Fibroblast of upper back skin (primary cell): ENCODE measurements at places on chromosomes 1 and 21.

- no peak for DNase-seq
These were observed 244.6 kb downstream of the TRABD2B start for GRCh38 chr1:47752559-47752958.

GRCh38 chr1:203640117-203640516 lies 13.5 kb downstream of the ATP2B4 start:
- no peak for DNase-seq

- DNase-seq = no peak
These were observed 39.8 kb upstream of the SYT2 start for GRCh38 chr1:202750024-202750423.

DNA sequence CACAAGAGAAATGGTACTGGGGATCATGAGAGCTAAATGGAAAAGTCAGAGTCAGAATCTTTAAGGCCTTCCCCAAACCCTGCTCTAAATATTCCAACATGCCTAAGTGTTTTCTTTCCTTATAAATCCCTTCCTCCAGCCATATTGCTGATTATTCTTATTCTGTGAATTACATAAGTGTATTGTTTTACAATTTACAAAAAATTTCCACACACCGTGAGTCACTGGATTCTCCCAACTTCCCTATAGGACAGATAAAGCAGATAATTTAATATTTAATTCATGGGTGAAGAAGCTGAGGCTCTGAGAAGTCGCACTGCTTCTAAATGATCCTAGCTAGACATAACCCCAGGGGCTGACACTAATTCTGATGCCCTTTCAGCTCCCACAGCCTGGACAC lies 243.3 kb upstream of the JUN start:
- DNase-seq = no peak

DNA sequence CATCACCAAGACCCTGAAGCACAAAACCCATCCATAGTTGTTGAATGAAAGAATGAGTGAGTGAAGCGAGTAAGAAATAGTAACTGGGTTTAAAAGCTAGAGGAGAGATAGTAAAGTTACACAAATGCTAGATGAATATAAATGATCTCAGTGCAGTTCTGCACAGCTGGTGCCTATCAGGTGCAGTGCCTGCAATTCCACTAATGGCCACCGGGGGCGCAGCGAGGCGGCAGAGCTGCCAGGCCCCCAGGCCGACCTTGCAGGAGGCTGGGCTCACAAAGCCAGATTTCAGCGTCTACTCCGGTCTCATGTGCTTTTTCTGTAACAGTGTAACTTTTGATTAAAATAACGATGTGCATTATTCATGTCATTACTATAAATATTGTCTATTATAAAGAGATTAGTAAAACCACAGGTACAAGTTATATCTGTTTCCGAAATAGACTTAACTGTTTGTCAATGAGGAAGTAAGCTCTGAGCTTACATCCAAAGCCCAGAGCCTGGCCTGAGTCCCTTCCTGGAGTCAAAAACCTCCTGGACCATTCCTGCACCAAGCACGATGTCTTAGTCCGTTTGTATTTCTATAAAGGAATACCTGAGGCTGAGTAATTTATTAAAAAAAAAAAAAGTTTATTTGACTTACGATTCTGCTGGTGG lies 477.6 kb downstream of the NPHP4 start:
- peak; percentile 13 for DNase-seq

GRCh38 chr1:197092491-197093023 lies 25.5 kb upstream of the F13B start:
- no peak for DNase-seq

DNA sequence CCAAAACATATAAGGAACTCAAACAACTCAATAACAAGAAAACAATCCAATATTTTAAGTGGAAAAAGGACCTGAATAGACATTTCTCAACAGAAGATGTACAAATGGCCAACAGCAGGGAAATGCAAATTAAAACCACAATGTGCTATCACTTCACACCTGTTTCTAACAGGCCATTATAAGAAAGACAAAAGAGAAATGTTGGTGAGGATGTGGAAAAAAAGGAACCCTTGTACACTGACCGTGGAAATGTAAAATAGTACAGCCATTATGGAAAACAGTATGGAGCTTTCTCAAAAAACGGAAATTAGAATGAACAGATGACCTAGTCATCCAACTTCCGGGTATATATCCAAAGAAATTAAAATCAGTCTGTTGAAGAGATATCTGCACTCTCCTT lies 37.8 kb upstream of the CD2 start:
- no peak for DNase-seq

DNA sequence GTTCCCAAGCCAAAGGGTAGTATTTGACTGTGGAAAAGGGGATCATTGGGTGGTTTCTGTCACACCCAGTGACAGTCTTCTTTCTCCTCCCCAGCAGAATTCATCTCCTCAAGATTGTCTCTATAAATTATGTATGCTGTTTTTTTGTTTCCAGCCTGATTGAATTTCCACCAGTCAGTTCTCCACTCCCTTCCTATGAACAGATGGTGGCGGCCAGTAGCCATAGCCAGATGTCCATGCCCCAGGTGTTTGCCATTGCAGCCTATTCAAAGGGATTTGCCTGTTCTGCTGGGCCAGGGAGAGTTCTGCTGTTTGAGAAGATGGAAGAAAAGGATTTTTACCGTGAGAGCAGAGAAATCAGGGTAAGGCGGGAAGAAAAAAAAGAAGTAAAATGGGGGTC lies 12.9 kb downstream of the CFAP57 start:
- DNase-seq = no peak

DNA sequence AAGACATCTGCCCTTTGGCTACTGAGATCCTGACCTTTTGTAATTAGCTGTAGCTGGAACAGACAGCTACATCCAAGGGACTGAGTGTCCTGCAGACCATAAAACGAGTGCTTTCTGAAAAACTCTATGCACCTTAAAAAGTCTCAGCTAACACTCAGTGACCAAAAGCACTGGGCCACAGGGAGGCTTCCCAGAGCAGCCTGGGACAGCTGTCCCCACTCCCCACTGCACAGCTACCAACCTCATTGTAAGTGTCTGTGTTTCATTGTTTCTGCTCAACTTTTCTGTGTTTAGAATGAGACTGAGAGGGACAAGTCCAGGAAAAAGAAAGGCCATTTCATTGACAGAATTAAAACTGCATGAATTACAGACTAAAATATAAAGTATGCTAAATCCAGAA lies 80.7 kb downstream of the SMYD2 start:
- no peak for DNase-seq

- DNase-seq = no peak
These were observed 6.6 kb downstream of the KRTAP10-8 start for GRCh38 chr21:44618504-44618903.

DNA sequence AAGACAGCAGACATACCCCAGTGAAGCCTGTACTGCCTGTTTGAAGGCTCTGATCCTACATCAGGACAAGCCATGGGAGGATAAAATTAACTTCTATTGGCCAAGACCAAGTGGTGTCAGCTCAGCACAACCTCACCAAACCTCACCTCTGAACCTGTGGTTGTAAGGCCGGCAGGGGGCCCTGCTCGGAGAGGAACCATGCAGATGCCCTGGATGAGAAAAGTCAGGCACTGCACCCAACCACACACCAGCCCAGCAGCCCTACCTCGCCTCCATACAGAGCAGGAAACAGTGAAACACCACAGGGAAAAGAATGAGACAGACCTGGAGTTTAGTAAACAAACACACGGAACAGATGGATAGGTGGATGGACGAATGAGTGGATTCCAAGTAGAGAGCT lies 70.0 kb upstream of the PAX7 start:
- DNase-seq = no peak

- DNase-seq = no peak
These were observed 45.5 kb downstream of the UTP25 start for GRCh38 chr1:209873067-209873799.

GRCh38 chr1:230293390-230293700 lies 132.8 kb downstream of the PGBD5 start:
- DNase-seq = no peak

DNA sequence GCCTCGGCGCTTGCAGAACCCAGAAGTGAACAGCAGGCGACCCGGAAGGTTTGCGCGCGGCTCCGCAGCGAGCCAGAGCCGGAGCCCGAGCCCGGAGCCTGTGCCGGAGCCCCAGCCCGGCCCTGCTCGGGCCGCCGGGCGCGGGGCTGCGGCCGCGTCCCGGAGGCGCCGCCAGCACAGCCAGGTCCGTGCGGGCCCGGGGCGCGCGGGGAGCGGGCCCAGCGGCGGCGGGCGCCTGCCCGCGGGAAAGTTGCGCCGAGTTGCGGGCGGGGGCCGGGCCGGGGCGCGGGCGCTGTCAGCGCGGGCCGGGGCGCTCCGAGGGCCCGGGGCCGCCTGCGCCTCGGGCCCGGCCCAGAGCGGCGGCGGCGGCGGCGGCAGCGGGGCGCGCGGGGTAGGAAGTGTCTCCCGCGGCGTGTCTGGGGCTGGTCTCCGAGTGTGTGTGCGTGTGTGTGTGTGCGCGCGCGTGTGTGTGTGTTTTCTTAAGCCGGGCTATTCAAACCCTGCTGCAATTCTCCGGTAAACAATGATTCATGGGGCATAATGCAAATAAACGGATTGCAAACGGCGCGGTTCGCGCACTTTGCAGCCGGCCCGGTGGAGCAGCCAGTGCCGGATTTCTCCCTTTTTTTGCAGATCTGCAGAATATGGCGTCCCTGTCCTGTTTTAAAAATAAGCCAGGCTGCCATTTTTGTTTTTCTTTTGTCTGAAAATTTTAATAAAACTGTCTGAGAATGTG lies at the start of gene ZNF362:
Gene ZNF362, plus strand, starts transcription at position 22 of the 736 bp plus-strand sequence. CDS start 14,083 bp downstream, outside the sequence.
- peak; percentile 65 for DNase-seq
